Caco-2 (cell line): ENCODE measurements at places on chromosomes 7 and 10. TPM values are rescaled to one million over a fixed set of nuclear protein-coding genes. Genes with fewer than 3 reads are reported as not detected.

DNA sequence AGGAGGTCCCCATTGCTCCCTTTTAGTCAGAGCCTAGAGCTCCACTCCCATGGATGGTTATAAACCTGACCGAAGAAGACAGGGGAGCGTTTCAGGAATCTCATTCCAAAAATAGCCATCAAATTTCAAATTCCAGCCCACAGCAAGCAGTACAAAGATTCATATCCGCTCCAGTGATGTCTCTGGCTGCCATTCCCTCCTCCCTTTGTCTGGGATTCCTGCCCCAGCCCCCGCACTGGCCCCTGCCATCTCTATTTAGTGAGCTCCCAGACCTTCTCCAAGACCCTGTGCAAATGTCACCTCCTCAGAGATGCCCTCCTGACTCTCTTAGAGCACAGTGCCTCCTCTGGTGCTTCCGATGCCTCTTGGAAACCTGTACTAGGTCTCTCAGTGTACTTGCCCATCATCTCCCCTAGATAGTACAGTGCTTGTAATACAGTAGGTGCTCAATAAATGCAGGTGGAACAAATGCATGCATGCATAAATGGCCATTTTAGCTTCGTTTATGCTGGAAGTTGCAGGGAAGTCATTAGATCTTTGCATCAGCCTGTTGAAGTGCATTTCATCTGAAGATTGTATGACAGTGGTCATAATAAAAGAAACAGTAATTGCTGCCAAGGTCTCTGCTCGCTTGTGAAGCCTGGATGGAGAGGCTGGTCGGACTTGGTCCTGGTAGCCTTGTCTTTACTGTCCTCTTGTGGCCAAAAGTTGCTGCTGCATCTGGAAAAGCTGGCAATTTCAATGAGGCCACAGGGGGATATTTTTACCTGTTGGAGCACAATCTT lies 32.0 kb upstream of the HABP2 start:
- H3K27me3 ChIP-seq = no peaks in the 10 kb centered on the region
- peak; percentile 78 for DNase-seq
- H3K4me3 ChIP-seq = no peak overlapping the region
- no peak overlapping the region for H3K27ac ChIP-seq

- H3K27me3 ChIP-seq = no peaks in the 10 kb centered on the region; the same call in 1 of the 2 replicates
- DNase-seq = no peak
Measured at GRCh38 chr7:46173476-46174195, 252.6 kb upstream of the IGFBP3 start.

- H3K4me3 ChIP-seq = no peak overlapping the region
- no peak overlapping the region for H3K27ac ChIP-seq
- H3K27me3 ChIP-seq = no peaks in the 10 kb centered on the region; the same call in 1 of the 2 replicates
- H3K4me1 ChIP-seq = no peaks in the 10 kb centered on the region
- DNase-seq = no peak
- no peaks in the 10 kb centered on the region for H3K36me3 ChIP-seq
Measured at GRCh38 chr7:140080919-140081318, 18.2 kb upstream of the PARP12 start.

- H3K27me3 ChIP-seq = no peaks in the 10 kb centered on the region
- no peaks in the 10 kb centered on the region for H3K36me3 ChIP-seq
- no peak overlapping the region for H3K4me3 ChIP-seq
- DNase-seq = no peak
- H3K4me1 ChIP-seq = peaks cover 31% of the 10 kb centered on the region
Measured at GRCh38 chr7:40733578-40733977, 598.8 kb downstream of the SUGCT start.

DNA sequence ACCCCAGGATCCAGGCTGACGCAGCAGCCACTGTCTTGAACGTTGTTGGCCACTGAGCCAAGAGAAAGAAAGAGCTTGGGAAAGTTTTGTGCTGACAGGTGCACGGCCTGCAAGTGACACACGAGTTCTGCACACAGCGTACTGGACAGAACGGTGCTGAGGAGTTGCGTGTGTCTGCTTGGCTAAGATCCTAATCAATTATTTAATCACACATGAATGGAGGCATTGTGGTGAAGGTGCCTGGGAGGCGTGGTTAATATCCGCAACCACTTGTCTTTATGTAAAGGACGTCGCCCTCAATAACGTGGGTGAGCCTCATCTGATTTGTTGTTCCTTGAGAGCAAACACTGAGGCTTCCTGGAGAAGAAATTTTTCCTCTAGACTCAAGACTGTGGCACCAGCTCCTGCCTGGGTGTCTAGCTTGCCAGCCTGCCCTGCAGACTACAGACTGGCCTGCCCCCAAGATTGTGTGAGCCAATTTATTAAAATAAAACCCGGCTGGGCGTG lies 16.6 kb upstream of the GNA12 start:
- H3K27ac ChIP-seq = no peak overlapping the region
- no peak for DNase-seq
- H3K4me1 ChIP-seq = peaks cover 7% of the 10 kb centered on the region; the same call in 1 of the 2 replicates
- H3K36me3 ChIP-seq = no peaks in the 10 kb centered on the region
- H3K4me3 ChIP-seq = no peak overlapping the region

- H3K27ac ChIP-seq = no peak overlapping the region
- no peaks in the 10 kb centered on the region for H3K4me1 ChIP-seq
- no peak overlapping the region for H3K4me3 ChIP-seq
- H3K27me3 ChIP-seq = no peaks in the 10 kb centered on the region
Measured at GRCh38 chr10:79927111-79927828, 21.6 kb downstream of the SFTPD start.

DNA sequence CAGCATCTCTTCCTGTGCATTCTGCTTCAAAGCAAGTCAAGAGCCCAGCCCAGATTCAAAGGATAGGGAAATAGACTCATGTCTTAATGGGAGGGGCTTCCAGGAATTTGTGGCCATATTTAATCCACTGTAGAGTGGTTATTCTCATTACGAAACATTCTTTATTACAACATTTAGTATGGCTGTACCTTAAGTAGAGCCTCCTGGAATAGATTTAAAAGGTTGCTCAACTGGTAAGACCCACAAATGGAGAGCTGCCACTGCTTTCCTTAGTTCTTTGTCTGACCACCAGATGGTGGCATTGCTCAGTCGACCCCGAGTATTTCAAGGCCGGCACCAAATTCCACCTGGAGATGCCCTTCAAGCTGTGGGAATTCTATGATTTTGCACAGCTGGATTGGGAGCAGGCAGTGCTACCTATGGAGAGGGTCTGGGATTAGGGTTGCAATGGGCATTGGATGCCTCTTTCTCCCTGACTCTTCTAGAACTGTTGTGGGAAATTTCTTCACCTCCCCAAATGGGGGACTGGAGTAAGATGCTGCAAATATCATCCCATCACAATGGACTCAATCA lies 102.2 kb downstream of the RBM20 start:
- no peaks in the 10 kb centered on the region for H3K4me1 ChIP-seq
- no peak overlapping the region for H3K27ac ChIP-seq
- no peaks in the 10 kb centered on the region; the same call in 1 of the 2 replicates for H3K27me3 ChIP-seq
- DNase-seq = peak; percentile 80

DNA sequence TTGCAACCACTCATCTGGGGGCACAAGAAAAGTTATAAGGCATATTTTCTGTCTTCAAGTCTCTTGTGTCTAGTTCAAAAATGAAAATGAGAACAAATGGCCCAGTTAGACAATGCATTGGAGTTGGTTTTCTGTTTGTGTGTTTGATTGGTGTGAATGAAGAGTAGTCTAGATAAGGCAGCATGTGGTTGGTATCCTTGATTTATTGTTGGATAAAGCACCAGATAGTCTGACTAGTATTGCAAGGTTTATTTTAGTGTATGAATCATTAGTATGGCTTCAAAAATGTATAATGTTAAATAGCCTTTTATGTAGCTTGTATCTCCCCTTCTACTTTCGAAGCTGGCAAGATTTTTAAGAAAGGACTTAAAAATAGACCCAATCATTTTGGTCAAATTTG lies 237.3 kb downstream of the CDK14 start:
- H3K36me3 ChIP-seq = no peaks in the 10 kb centered on the region
- no peaks in the 10 kb centered on the region for H3K4me1 ChIP-seq
- H3K27me3 ChIP-seq = no peaks in the 10 kb centered on the region
- DNase-seq = no peak
- no peak overlapping the region for H3K27ac ChIP-seq

DNA sequence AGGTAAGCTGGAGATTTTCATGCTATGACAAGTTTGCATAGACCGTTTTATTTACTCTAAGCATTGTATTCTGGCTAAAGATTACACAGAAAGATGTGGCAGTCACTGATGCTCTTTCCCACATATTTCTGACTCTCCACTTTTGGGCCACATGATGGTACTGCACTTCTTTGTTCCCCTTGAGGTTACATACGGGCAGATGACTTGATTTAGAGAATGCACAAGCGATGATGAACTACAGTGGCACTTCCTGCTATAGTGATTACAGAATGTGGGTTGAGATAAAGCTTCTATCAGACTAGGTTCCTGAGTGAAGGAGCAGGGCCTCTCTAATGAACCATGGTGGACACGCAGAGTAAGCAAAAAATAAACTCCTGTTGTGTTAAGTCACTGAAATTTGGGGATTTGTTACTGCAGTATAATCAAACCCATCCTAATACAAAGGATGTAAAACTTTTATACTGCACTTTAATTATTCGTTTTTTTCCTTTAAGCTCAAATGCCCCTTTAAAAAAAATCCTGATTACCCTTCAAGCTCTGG lies 177.9 kb downstream of the TAX1BP1 start:
- H3K4me3 ChIP-seq = no peak overlapping the region
- no peaks in the 10 kb centered on the region for H3K27me3 ChIP-seq
- no peak overlapping the region for H3K27ac ChIP-seq
- DNase-seq = no peak

GRCh38 chr7:78578686-78579085 lies 780.1 kb downstream of the PHTF2 start:
- no peaks in the 10 kb centered on the region for H3K36me3 ChIP-seq
- H3K4me3 ChIP-seq = no peak overlapping the region
- no peak overlapping the region for H3K27ac ChIP-seq
- no peaks in the 10 kb centered on the region for H3K27me3 ChIP-seq

- H3K4me1 ChIP-seq = no peaks in the 10 kb centered on the region
- no peak for DNase-seq
- no peaks in the 10 kb centered on the region for H3K36me3 ChIP-seq
- no peak overlapping the region for H3K27ac ChIP-seq
- no peak overlapping the region for H3K4me3 ChIP-seq
- H3K27me3 ChIP-seq = no peaks in the 10 kb centered on the region
Measured at GRCh38 chr7:144113651-144114050, 4.3 kb downstream of the OR2A2 start.

DNA sequence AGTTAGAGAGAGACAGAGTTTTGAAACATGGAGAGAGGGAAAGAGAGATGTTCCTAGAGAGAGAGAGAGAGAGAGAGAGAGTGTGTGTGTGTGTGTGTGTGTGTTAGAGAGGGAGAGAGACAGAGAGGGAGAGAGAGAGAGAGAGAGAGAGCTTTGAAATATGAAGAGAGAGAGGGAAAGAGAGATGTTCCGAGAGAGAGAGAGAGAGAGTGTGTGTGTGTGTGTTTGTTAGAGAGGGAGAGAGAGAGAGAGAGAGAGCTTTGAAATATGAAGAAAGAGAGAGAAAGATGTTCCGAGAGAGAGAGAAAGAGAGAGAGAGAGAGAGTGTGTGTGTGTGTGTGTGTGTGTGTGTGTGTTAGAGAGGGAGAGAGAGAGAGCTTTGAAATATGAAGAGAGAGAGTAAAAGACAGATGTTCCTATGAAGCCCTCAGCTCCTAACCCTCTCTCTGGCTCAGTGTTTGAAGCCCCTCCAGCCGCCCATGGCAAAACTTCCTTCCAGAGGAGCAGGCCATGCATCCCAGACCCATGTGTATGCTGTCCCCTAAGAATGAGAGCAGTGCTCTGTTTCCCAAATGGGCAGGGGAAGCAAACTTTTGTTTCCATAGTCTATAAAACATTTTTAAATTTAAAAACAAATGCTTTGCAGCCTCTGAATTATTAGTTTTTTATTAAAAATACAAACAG lies 130.9 kb downstream of the KCNMA1 start:
- DNase-seq = no peak
- H3K27me3 ChIP-seq = no peaks in the 10 kb centered on the region
- H3K27ac ChIP-seq = no peak overlapping the region
- H3K36me3 ChIP-seq = no peaks in the 10 kb centered on the region
- H3K4me1 ChIP-seq = peaks cover 39% of the 10 kb centered on the region

GRCh38 chr7:50376056-50376820 lies 71.7 kb downstream of the IKZF1 start:
- DNase-seq = no peak
- no peaks in the 10 kb centered on the region for H3K36me3 ChIP-seq
- H3K4me3 ChIP-seq = no peak overlapping the region
- no peaks in the 10 kb centered on the region; the same call in 1 of the 2 replicates for H3K27me3 ChIP-seq
- H3K4me1 ChIP-seq = 0 out of 2 replicates have a peak, but pooled peaks cover 6% of the 10 kb centered on the region

Gene FEZF1
- not detected in 2 replicates for total RNA-seq

Gene MUC3A
- total RNA-seq = 25.1 and 27.0 TPM in 2 replicates

Gene CNNM2
- 14.1 and 16.1 TPM in 2 replicates for total RNA-seq

Gene FAM25A
- total RNA-seq = not detected in 2 replicates

Gene PRPS1L1
- total RNA-seq = not detected in 2 replicates

Gene LLCFC1
- not detected in 2 replicates for total RNA-seq

Gene RNLS
- 5.7 and 6.7 TPM in 2 replicates for total RNA-seq

Gene ERVW-1
- total RNA-seq = 0.51 TPM in 1 of 2 replicates, not detected in the other

Gene MMD2
- total RNA-seq = not detected in 2 replicates

Gene CSTF2T
- 48.8 and 51.2 TPM in 2 replicates for total RNA-seq

Gene CYP2C19
- total RNA-seq = 0.86 and 1.0 TPM in 2 replicates

Gene PDE6C
- total RNA-seq = not detected in 2 replicates

Gene UCN3
- not detected in 2 replicates for total RNA-seq
